Renal cortical epithelial cell (primary cell): ENCODE measurements at places on chromosomes 3 and 15. TPM values are rescaled to one million over a fixed set of nuclear protein-coding genes. Genes with fewer than 3 reads are reported as not detected.

IL16 gene
- 0.05 and 0.69 TPM in 2 replicates for total RNA-seq

C3orf20 gene
- total RNA-seq: not detected in 2 replicates

GOLGA8M gene
- total RNA-seq: 0.89 TPM in 1 of 2 replicates, not detected in the other

ANKRD34C gene
- total RNA-seq: not detected in 2 replicates

LPP gene
- total RNA-seq: 83.2 and 95.5 TPM in 2 replicates

APOD gene
- total RNA-seq: not detected in 2 replicates
